Activated CD4-positive, alpha-beta T cell treated with anti-CD3 and anti-CD28 coated beads, Interleukin-2, amount 50 U/mL, for 4 hours (primary cell): ENCODE measurements at places on chromosomes 1 and 21.

DNA sequence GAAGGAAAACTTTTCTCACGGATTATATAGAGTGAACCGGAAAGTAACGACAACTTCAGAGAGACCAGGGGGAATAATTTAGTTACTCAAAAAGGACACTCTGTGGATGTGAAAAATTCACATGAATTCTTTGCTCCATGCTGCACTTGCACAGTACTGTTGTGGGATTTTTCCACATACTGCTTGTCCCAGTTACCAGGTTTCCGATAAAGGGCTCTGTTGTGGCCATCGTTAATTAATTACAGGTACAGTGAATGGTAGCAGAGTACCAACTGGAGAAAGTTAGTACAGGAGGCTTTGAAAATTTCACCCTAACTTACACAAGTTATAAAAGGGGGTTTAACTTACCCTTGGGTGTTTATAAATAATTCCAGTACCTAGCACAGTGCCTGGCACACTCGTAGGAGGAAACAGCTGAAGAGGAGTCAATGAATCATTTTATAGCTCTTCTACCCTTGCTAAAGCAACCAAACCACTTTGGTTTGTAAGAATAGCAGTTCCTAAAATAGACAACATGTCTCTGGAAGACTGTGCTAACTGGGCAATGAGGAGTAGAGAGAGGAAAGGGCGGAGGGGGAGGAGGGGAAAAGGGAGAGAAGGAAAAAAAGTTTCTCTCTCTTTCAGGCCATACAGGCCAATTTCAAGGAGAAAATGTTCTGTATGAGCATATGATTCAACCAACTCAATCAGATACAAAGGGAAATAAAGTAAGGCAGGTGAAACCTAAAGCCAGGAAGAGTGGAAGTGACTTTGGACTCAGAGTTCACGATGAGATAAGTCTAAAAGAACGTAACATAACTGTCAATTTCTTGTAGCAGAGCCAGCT is 98.3 kb upstream of the MAGI3 start:
- no peak for DNase-seq

- DNase-seq = no peak
These were observed 102.3 kb downstream of the RPE65 start for GRCh38 chr1:68347415-68347814.

- no peak for DNase-seq
These were observed 3.8 kb upstream of the HPCAL4 start for GRCh38 chr1:39695016-39695415.

DNA sequence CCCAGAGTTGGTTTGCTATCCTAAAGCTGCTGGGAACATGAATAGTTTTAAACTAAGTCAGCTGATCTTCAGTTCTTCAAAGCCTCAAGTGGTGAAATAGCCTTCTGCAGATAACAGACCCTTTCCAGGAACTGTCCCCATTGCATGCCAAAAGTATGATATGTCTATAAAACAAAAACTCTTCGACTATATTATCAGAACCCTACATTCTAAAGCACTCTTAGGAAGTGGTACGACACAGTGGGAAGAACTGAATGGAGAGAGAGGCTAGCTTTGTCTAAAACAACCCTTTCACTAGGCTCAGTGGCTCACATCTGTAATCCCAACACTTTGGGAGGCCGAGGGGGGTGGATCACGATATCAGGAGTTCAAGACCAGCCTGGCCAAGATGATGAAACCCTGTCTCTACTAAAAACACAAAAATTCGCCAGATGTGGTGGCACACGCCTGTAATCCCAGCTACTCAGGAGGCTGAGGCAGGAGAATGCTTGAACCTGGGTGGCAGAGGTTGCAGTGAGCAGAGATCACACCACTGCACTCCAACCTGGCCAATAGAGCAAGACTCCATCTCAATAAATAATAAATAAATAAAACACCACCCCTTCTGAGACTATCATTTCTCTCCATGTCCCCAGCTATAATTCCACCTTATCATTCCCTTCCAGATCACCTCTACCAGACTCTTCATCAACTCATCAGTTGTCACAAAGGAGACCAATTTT is 2.2 kb upstream of the FRRS1 start:
- DNase-seq = no peak

DNA sequence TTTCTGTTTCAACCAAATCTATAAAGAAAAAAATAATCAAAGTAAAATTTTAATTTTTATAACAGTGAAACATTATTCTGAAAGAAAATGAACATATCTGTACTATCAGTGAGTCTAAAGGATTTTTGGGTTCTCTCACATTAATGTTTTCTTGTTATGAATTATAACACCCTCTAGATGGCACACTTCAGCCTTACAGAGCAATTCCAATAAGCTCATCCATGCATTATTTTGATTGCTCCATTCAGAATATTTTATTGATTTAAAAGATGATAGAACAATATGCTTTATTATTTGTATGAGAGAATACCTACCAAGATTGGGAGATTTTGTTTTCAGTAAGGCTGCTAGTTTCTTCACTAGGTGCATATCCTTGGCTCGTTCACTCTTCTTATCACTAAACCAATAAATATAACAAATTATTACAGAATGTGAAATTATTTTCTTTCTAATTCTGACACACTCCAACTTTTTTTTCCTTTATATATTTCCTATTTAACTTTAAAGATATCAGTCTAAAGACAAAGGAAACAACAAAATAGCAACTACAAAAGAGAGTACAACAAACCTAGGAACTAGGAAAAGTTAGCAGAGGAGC is 82.4 kb downstream of the RAB3GAP2 start:
- no peak for DNase-seq

DNA sequence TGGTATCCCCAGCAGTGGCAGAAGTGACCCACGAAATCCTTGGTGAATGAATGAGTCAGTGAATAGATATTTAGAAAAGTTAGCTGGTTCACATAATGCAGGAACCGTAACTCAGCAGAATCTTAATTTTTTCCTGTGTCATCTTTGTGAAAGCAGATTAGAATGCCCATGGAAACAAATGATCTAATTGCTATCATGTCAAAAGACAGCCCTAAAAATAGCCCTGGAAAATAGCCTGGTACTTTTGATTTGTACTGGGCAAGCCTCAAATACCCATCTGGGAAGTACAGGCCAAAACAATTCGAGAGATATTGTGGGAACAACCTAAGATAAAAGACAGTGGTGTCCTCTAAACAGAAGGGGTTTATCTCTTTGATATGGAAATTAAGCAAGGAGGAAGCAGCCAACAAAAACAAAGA is 21.1 kb downstream of the FYB2 start:
- no peak for DNase-seq

DNA sequence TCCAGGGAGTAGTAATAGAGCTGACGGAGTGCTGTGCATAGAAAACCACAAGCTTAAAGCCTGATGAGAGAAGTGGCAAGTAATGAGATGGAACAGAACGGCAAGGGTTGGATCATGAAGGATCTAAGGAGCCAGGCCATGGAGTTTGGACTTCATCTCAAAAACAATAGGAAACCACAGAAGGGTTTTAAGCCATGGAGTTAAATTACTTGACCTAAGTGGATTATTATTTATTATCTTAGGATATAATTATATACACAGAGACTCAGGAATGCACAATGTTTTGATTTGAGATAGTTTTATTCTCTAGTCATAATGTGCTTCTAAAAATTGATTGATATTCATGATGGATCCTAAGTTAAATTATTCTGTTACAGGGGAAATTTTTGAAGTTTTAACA is 242.4 kb downstream of the PLPP3 start:
- no peak for DNase-seq

- no peak for DNase-seq
These were observed 24.3 kb upstream of the MCL1 start for GRCh38 chr1:150603711-150604110.

DNA sequence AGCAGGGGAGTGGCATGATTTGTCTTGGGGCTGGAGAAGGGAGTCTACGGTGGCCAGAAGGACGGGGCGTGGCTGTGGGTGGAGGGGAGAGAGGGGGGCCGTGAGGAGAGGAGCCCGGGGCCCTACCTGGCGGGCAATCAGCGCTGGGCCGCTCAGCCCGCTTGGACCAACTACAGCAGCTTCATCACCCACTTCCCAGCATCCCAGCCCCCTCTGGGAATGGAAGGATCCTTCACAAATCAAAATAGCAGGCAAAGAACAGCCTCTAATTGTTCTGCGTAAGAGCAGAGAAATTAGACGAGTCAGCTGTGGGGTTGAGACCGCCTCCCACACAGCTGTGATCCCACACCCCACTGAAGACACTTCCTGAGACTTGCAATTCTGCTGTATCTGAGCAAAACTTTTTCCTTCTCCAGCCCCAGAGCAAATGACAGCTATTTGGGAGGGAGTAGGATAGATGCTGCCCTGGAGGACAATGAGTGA is 43.5 kb downstream of the OPRD1 start:
- no peak for DNase-seq
